ENCODE measurements at places on chromosomes 5 and 9.

- no peak for DNase-seq
Measured at GRCh38 chr9:88433583-88434255, 45.5 kb downstream of the SPIN1 start.

DNA sequence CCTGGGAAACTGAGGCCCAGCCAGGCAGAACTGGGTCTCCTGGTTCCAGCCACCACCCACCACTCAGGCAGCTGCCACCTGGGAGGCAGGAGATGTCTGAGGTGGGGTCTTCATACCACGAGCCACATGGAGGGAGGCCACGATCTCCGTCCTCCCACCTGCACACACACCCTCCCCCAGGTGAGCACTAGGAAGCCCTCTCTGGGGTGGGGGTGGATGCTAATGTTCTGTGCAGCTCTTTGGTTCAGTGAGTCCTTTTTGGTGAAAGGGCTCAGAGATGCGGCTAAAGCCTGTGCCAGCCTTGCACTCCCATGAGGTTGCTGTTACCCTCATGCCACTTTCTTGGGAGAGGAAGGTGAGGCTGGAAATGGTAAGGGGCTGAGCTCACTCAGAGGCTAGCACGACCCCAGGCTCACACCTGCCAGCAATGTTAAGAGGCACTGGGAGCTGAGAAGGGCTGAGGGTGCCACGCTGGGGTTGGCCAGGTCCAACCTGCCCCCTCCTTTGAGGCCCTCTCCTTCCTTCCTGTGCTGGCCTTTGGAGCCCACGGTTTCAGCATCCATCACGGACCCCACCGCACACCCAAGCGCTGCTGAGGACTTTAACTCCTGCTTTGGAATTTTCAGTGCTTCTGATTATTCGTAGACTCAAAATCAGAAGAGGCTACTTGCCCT, 26.6 kb upstream of the OBP2B start:
- DNase-seq, result no peak

- no peak for DNase-seq
Measured at GRCh38 chr9:123131993-123132392, 98.5 kb downstream of the GPR21 start.

DNA sequence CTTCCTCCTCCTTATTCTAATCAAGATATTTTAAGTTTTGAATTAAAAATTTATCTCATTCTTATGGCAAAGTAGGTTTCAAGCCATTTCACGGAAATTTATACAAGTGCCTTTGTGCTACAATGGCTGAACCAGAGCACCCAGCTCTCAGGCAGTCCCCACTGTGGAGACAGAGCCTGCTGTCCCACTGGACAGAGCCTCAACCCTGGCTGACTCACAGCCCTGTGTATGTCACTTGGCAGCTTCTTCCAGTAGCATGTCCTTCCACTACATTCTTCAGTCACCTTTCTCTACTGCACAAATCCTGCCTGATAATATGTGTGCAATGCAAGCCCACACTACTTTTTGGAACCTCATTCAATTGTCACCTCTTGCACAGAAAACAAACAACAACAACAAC, 253.1 kb downstream of the PDE4D start:
- DNase-seq, result no peak

- DNase-seq, result no peak
Measured at GRCh38 chr5:181054871-181055459, 14.9 kb downstream of the BTNL9 start.

- DNase-seq, result no peak
Measured at GRCh38 chr9:16030528-16031185, 477.8 kb downstream of the CCDC171 start.

- DNase-seq, result no peak
Measured at GRCh38 chr5:180618829-180619562, 27.7 kb upstream of the SCGB3A1 start.

DNA sequence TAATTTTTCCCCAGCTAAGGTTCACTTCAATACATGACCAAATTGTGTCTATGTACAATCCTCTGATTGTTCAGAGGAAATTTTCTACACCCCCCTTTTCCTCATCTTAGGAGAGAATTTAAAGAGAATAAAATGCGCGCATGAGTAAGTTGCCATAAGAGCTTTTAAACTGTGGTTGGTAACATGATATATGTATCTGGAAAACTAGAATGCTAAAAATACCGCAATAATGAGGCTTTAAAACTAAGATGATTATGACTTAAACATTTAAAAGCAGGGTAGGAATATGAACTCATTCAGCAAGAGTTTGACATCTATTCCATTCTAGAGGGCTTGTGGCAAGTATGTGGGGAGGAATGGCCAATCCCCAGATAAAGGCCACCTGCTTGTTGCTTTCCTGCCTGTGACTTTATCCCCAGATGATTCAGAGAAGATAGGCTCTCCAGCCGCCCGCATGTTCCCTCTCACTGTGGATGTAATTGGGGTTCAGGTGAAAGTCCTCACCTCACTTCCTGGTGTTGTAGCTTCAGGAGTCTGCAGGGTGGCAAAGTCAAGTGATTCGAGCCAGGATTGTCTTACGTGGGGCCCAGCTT, 26.5 kb upstream of the BASP1 start:
- DNase-seq, result no peak

DNA sequence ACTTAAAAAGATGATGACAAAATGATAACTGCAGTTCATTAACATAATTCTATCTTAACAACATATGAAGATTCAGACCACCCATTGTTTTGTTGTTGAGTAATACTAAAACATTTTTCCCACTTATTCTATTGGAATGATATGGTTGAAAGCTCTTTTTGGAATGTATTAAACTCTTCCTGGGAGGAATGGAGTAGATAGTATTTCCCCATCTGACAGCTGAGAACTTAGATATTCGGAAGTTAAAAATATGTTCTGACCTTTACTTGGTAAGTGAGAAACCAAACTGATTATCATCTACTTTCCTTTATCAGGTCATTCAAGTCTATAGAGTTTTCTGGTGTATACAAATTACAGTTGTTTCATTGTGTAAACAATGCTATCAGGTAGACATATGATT, 452.9 kb downstream of the CSNK1G3 start:
- no peak for DNase-seq

GRCh38 chr9:5801739-5802113, 31.2 kb downstream of the ERMP1 start:
- DNase-seq, result no peak

DNA sequence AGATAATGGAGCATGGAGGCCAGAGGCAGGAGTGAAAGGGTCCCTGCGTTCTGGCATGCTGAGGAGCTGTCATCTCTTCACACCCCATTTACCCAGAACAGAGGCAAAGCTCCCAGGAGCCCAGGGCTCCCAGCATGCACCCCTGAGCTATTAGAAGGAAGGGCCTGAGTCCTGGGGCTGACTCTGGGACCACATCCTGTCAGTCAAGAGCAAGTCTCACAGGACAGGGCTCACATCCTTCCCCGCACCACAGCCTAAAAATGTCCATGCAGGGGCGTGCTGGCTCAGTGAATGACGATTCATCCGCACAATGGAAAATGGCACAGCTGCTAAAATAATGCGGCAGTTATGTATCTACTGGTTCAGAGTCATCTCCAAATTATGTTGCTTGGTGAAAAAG, 31.4 kb downstream of the CAMK2A start:
- no peak for DNase-seq

DNA sequence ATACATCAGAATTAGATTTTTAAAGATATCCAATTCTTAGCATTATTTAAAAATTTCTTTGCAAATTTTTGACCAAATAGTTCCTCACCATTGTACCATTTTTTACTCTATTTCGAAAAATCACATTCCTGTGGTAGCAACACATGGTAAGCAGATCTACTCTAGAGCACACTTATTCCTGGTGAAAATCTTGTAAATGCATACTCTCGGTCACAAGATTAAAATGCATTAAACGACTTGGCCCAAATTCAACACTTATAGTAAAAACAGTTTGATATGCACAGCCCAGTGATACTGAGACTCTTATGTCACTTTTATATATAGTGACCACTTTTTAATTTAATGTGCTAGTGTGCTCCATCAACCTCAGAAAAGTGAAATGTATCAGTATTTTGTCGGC, 208.8 kb upstream of the TARS1 start:
- DNase-seq, result no peak

DNA sequence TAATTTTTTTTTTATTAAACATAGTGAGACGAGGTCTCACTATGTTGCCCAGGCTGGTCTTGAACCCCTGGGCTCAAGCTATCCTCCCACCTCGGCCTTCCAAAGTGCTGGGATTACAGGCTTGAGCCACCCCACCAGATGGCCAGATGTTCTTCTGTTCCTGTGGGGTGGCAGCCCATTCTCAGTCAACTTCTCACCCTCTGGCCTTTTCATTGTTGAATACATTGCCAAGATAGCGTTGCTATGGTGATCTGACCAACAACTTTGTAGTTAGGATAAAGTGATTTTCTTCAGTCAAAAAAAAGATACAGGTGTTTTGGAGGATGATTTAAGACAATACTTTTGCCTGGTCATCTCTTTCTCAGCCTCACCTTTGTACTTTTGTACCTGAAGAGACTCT, 109.1 kb downstream of the EGFLAM start:
- DNase-seq, result no peak

- no peak for DNase-seq
Measured at GRCh38 chr9:22141908-22142307, 132.8 kb upstream of the CDKN2B start.

GRCh38 chr9:126389992-126390391, 63.4 kb downstream of the MVB12B start:
- no peak for DNase-seq

- no peak for DNase-seq
Measured at GRCh38 chr9:27125030-27125429, 16.0 kb downstream of the TEK start.

DNA sequence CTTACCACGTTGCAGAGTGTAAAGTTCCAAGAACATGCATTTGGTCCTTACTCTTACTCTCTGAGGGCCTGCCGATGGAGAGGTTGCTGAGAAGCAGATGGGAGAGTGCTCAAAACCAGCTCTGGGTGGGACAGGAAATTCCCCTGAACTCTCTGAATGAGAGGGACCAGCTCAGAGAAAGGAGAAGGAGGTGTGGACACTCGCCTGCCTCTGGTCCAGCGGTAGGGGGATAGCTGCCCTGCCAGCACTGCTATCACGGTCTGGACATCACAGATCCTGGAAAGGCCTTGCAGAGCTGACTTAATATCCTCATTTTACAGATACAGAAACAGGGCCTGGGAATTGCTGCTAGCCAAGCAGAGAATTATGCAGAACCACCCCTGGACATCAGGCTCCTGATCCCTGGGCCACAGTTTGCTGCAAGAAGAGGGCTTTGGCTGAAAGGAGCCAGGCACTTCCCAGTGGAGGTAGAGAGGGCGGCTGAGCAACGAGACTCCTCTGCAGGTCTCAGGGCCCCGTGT, 4.9 kb downstream of the TRAF1 start:
- DNase-seq, result no peak

GRCh38 chr5:151156507-151157420, 815 bp downstream of the ANXA6 start:
- DNase-seq, result no peak

GRCh38 chr5:176644878-176645670, 2.2 kb upstream of the TSPAN17 start:
- DNase-seq, result no peak

DNA sequence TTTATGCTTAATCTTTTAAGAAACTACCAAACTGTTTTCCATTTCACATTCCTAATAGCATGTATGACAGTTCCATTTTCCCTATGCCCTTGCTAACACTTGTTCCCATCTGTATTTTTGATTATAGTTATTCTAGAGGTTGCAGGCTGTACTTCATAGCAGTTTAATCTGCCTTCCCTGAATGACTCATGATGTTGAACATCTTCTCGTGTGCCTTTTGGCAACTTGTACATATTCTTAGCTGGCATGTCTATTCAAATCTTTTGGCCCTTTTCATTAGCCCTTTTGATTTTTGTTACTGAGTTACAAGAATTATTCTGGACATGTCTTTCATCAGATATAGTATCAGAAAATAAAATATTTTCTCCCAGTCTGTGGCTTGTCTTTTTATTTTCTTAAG, 320.3 kb downstream of the DIRAS2 start:
- DNase-seq, result no peak

GRCh38 chr5:116922532-116922931, 347.9 kb upstream of the SEMA6A start:
- no peak for DNase-seq

DNA sequence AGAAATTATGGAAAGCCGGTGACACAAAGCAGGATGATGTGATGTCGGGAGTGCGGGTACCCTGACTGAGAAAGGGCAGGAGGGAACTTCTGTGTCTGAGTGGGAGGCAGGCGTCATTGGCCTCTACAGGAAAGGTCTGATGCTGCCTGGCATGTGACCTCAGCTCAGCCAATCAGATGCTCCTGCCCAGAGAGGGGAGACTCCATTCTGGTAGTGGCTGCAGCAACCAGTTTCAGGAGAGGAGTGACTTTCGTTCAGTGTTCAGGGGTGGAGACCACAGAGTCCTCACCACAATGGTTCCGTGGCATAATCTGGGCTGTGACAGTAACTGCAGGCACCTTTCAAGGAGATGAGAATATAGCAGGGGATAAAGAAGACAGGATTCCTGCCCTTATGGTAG, 6.7 kb upstream of the SFXN1 start:
- DNase-seq, result no peak

DNA sequence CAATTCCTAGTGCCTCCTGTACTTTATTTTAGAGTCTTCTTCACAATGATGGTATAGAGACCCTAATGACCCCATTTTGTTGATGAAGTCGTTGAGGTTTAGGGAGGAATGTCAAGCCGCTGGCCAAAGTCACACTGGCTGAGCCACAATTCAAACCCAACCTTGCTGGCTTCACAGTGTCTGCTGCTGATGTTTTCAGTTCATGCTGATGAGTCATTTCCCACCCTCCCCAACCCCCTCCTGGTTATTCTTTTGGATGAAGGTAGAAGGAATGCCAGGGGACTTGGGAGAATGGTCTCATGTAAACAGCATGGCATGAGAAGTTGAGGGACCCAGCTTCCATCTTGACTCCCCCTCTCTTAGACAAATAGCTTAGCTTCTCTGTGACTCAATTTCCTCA, 68.6 kb downstream of the TMEM252 start:
- DNase-seq, result no peak

- no peak for DNase-seq
Measured at GRCh38 chr5:17441351-17441750, 56.7 kb upstream of the TAF11L2 start.

- DNase-seq, result no peak
Measured at GRCh38 chr9:115673599-115673998, 480.0 kb upstream of the PAPPA start.

- no peak for DNase-seq
Measured at GRCh38 chr5:58545912-58546311, 37.0 kb upstream of the RAB3C start.

DNA sequence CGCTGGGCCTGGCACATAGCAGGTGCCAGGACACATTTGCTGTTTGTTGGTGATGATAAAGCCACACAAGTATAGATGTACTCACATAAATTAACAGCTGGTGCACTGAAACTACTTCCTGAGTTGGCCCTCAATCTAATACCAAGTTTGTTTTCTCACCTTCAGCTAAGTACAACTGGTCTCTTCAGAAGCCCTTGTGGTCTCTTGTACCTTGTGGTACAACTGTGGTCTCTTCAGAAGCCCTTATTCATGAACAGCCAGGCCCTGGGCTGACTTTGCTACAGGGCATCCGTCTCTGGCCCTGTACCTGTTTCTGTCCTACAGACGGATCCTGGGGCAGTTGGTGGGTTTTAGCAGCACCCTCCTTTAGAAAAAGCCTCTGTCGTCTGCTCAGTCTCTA, 81.5 kb downstream of the DAB2IP start:
- DNase-seq, result no peak

GRCh38 chr5:131316026-131316425, 52.2 kb downstream of the CDC42SE2 start:
- no peak for DNase-seq

- DNase-seq, result no peak
Measured at GRCh38 chr9:134837529-134837928, 43.1 kb upstream of the FCN2 start.

- DNase-seq, result no peak
Measured at GRCh38 chr5:149892594-149892993, 52.0 kb downstream of the PDE6A start.

Data from stimulated activated CD8-positive, alpha-beta memory T cell treated with anti-CD3 and anti-CD28 coated beads, Interleukin-4, amount 100 ng/mL, for 4 hours (primary cell).